ENCODE measurements at places on chromosomes 12 and 14.

DNA sequence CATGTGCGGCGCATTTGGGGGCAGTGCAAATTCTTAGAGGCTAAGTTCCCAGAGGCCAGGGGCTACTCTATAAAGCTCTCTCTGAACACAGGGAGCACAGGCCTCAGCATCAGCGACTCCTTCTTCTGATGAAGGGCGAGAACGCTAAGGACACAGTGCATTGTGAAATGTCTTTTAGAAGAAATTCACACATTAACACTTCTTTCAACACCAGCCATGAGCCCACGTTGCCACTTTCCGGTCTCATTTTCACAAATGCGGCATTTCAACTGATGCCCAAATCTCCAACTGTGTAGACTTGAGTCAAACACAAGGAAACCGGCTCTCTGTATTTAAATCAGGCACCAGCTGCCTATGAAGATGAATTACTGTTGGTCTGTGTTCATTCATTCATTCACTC lies 162.0 kb downstream of the FOXN3 start:
- DNase-seq, result no peak

DNA sequence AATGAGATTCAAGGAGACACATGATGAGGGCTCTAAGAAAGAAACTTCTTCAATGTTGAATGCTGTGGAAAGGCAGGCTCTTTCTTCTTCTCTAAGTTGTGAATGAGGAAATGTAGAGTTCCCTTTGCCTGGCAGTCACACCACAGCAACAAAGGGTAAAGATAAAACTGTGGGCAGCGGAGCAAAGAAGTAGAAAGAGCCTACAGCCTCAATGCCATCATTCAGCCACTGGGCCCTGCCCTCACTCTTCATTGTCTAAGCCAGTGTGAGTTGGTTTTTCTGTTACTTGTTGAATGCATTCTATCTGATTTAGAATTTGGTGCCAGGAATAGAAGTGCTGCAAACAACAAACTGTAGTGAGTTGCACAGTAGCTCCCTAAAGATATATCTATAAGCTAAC lies 12.2 kb downstream of the SDR9C7 start:
- DNase-seq, result no peak

- DNase-seq, result no peak
Measured at GRCh38 chr12:64229240-64229639, 7.1 kb upstream of the KICS2 start.

DNA sequence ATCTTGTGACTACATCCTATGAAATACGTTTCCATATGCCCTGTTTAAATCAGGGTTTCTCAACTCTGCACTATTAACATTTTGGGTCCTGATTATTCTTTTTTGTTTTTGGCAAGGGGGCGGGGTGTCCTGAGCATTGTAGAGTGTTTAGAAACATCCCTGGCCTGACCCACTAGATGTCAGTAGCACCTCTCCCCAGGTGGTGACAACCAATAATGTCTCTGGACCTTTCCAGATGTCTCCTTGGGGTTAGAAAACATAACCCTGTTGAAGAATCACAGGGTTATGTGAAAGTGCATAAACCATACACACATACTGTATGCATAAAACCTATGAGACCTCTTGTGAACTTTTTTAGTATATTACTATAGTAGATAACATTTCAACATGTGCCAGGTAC lies 1.4 kb downstream of the ACAD10 start:
- DNase-seq, result no peak

DNA sequence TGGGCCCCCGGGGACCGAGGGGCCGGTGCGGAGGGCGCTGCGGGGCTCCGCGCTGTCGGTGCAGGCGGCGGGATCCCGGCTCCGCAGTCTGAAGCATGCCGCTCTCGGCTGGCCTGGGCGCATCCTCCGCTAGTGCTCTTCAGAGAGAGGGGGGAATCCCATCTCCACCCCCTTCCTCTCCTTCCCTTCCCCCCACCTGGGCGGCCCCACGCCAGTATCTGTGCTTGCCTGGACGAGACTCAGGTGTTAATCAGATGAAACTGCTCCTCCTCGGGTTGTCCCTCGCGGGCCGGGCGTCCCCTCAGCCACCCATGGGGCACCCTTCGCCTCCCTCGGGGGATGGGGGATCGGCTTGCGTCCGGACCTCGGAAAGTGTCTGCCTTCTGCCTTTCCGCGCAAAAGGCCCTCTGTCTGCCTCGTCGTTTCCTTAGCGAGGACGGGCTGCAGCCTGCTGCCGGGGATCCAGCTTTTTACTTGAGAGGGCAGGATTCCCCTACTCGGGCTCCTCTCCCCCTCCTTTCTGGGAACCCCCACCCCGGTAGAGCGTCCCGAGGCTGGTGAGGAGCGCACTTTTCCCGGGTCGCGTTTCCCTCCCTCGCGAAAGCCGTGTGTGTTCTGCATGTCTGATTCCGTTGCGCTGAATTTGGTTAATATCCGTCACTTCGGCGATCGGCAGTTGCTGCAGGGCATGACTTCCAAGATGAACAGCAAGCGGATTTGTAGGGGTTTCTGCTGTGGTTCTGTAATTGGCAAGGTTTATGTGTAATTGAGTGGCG lies 1.1 kb downstream of the GPHN start:
- no peak for DNase-seq

- DNase-seq, result no peak
Measured at GRCh38 chr12:90679674-90680073, 275.3 kb downstream of the CCER1 start.

- DNase-seq, result peak; percentile 90
Measured at GRCh38 chr12:6944381-6945186, 762 bp downstream of the C12orf57 start.

DNA sequence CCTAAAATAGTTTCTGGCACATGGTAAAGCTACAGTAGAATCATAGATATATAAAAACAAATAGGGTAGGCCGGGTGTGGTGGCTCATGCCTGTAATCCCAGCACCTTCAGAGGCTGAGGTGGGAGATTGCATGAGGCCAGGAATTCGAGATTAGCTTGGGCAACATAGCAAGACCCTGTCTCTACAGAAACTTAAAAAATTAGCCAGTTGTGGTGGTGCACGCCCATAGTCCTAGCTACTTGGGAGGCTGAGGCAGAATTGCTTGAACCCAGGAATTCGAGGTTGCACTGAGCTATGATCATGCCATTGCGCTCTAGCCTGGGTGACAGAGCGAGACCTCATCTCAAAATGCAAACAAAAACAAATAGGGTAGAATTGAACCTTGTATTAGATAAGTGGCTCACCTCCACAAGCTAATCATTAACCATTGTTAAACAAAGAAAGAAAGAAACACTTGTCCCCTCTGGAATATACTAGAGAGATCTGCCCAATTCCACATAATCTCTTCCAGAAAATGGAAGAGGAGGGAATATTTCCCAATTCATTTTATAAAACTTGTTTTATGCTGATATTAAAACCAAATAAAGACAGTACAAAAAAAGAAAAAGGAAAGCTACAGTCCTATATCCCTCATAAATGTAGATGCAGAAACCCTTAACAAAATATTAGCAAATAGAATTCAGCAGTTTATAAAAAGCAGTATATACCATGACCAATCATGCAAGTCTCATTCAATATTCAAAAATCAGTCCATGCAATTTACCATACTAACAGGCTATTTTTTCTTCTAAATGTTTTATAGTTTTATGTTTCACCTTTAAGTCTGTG lies 22.7 kb upstream of the DHRS2 start:
- DNase-seq, result no peak

GRCh38 chr12:124481257-124481750 lies 86.1 kb downstream of the NCOR2 start:
- DNase-seq, result no peak

- DNase-seq, result no peak
Measured at GRCh38 chr14:42911642-42912041, 1305.0 kb downstream of the LRFN5 start.

All from renal cortex interstitium (tissue), 15 donors.